ENCODE measurements at places on chromosomes 12 and 14.

GRCh38 chr14:102131741-102132140 is 8.0 kb upstream of the WDR20 start:
- DNase-seq = no peak

DNA sequence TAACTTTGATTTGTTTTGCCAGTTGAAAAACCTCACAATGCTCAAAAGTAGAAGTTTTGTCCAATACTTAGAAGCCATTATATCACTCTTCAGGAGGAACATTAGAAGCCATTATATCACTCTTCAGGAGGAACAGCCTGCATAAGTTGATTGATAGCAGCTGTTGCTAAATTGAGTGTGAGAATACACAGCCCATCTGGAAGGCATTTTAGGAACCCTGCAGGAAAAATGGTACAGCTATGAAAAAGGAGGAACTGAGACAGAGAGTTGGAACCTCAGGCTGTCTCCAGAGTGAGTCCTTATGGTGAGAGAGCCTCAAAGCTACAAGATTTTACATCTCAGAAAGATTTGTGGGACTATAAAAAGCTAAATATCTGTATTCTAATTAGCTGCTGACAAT is 207.0 kb downstream of the MYRFL start:
- no peak for DNase-seq

DNA sequence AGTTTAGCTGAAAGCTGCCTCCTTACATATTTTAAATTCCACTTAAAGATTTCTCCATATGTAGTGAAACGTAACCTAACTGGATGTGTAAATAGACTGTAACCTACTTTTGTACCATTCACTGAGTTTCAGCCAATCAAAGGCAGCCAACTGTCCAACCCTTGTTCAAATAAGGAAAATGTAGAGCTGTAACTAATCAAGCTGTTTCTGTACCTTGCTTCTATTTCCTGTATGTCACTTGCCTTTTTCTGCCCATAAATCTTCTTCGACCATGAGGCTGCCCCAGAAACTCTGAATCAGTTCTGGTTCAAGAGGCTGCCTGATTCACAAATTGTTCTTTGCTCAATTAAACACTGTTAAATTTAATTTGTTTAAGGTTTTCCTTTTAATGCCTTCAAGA is 6.3 kb downstream of the SLC7A8 start:
- no peak for DNase-seq

DNA sequence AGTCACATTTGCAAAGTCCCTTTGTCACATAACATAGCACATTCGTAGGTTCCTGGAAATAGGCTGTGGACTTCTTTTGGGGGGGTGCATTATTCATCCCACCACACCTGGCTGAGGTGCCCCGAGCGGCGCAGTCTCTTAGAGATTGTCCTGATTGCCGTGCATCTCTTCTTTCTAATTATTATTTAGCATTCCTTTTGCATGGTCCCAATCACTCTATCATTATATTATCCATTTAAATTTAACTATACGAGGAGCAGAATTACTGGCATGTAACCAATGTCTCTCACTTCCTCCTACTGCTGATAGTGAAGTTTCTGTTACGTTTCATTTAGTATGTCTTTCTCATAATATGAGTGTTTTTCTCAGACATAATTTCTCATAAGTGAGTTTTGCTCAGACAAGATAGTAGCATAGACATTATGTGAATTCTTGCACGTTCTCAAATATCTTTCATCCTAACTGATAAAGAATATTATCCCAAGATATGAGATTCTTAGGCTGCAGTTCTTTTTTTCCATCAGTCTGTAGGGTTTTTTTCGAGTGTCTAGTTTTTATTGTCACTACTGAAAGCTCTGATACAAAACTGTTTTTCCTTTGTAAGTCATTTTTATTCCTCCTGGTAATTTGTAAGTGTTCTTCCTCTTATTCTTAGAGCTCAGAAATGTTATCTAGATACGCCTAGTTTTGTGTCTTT is 444.3 kb downstream of the NELL2 start:
- no peak for DNase-seq
